Activated CD8-positive, alpha-beta memory T cell treated with anti-CD3 and anti-CD28 coated beads, Interleukin-2, amount 10 ng/mL, durations not matched to agents 7 days and 5 days (primary cell): ENCODE measurements at places on chromosomes 11 and 22.
A peak's percentile ranks its signal among the peaks of the same experiment; 100 is the strongest.

GRCh38 chr22:22716136-22716665 lies 71.8 kb downstream of the GGTLC2 start:
- no peaks in the 10 kb centered on the region for H3K27me3 ChIP-seq
- H3K27ac ChIP-seq: no peak overlapping the region
- no peak overlapping the region for H3K4me3 ChIP-seq
- no peaks in the 10 kb centered on the region for H3K36me3 ChIP-seq
- peaks cover 26% of the 10 kb centered on the region for H3K4me1 ChIP-seq

DNA sequence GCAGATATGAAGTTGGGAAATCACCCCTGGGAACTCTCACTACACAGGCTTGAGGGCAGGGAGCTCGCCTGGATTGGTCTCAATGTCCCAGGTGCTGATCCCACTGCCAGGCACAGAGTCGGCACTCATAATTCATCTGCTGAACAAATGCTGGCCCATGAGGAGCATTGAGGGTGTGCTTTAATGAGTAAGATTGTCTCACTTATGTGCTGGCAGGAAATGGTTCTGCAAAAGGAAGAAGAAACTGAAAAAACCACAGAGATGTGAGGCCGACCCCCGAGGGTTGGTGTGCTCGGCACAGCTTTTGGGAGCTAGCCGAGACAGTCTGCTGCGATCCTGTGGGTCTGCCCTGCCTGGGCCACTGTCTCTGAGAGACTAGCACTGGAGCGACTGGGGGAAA lies 9.4 kb downstream of the PLAAT2 start:
- H3K36me3 ChIP-seq: peaks cover 3% of the 10 kb centered on the region
- no peaks in the 10 kb centered on the region for H3K27me3 ChIP-seq
- H3K4me3 ChIP-seq: peak overlapping the region; percentile 50
- H3K4me1 ChIP-seq: peaks cover 51% of the 10 kb centered on the region
- peak; percentile 83 for DNase-seq

- no peak for DNase-seq
- H3K27me3 ChIP-seq: peaks cover 15% of the 10 kb centered on the region
- peaks cover 32% of the 10 kb centered on the region for H3K4me1 ChIP-seq
- no peak overlapping the region for H3K27ac ChIP-seq
- peaks cover 20% of the 10 kb centered on the region for H3K36me3 ChIP-seq
Measured at GRCh38 chr11:65353376-65353775, 1.2 kb upstream of the TIGD3 start.

DNA sequence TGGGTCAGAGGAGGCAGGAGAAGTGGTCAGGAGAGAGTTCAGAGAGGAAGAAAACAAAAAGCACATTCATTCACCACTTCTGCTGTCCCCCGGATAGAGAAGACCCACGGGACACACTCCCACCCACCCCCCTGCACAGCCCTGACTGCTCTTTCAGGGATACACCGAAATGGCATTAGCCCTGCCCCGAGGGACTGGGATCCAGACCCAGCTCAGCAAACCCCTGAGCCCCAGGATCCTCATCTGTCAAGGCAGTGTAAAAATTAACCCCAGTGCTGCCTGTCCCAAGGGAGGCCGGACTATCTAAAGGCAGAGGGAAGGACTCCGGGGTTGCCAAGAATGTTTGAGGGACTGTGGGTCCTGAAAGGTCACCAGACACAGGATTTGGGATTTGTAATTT lies 31.2 kb downstream of the TPBGL start:
- no peak for DNase-seq
- H3K4me1 ChIP-seq: peaks cover 22% of the 10 kb centered on the region
- H3K4me3 ChIP-seq: no peak overlapping the region
- H3K27me3 ChIP-seq: no peaks in the 10 kb centered on the region
- peaks cover 12% of the 10 kb centered on the region for H3K36me3 ChIP-seq
- H3K27ac ChIP-seq: no peak overlapping the region

- no peak overlapping the region for H3K27ac ChIP-seq
- no peak overlapping the region for H3K4me3 ChIP-seq
- H3K27me3 ChIP-seq: no peaks in the 10 kb centered on the region
- peaks cover 1% of the 10 kb centered on the region for H3K4me1 ChIP-seq
Measured at GRCh38 chr11:45158210-45158731, 11.8 kb downstream of the PRDM11 start.

DNA sequence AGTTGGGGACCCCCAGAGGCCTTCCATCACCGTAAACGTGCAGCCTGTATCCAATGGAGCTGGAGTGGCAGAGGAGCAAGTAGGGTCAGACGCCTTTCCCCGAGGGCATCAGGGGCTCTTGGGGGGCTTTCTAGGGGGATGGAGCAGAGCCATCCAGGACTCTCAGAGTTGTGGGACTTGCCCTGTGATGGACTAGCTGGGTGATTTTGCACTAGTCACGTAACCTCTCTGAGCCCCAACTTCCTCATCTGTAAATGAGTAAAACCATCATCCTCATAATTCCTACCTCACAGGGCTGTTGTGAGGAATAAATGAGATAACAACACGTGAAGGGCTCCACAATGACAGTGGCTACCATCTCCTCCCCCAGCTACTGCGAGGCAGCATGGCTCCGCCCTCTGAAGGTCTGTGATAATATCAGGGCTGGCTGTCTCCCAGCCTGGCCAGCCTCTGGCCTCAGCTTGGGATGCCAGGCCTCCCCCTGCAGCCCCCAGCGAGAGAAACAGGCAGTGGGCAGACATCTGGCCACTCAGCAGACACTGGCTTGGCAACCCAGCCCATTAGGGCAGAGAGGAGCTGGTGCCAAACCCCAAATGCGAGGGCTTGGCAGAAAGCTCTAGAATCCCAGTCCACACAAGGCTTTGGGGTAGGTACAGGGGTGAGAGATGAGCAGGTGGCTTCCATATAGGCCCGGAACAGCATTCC lies 6.7 kb downstream of the USP2 start:
- H3K27me3 ChIP-seq: no peaks in the 10 kb centered on the region
- H3K4me3 ChIP-seq: no peak overlapping the region
- no peak overlapping the region for H3K27ac ChIP-seq
- peaks cover 26% of the 10 kb centered on the region for H3K4me1 ChIP-seq
- DNase-seq: no peak

DNA sequence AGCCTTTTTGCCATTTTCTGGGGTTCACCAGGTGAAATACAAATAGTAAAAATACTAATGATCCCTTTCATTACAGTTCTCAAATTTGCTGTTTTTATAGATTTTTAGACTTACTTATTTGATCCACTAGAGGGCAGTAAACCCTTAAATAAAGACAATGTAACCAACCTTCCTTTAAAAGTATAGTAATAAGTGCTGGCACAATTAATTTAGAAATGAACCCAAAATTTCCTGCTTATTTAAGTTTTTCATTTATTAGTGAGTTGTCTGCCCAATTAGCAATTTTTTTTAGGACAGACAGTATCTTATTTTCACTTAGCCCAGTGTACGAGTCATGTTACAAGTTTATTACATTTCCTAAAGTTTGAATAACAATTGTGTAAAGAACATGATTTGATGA lies 4.7 kb downstream of the DDIAS start:
- H3K4me1 ChIP-seq: peaks cover 50% of the 10 kb centered on the region

DNA sequence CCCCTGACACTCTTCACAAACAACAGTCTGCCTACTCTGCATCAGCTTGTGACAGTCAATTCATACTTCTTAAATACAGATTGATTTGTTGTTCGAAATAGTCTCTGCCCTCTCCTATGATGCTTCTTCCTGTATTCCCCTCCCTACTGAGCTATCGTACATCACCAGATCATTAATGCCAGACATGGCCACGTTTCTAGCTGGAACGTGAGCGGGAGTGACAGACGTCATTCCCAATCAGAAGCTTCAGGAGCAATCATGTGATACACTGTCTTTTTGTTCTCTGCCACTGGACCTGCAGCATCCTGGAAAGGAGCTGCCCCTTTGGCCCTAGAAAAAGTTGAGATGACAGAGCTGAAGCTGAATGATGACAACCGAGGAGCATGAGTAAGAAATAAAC lies 48.5 kb downstream of the CSNK2A3 start:
- H3K27me3 ChIP-seq: peaks cover 2% of the 10 kb centered on the region
- no peak for DNase-seq
- no peaks in the 10 kb centered on the region for H3K36me3 ChIP-seq
- no peak overlapping the region for H3K27ac ChIP-seq

- no peak overlapping the region for H3K4me3 ChIP-seq
- H3K36me3 ChIP-seq: no peaks in the 10 kb centered on the region
- no peak for DNase-seq
- H3K4me1 ChIP-seq: no peaks in the 10 kb centered on the region
- H3K27ac ChIP-seq: no peak overlapping the region
Measured at GRCh38 chr11:12927221-12927620, 81.9 kb upstream of the RASSF10 start.

- peaks cover 6% of the 10 kb centered on the region for H3K36me3 ChIP-seq
- no peak for DNase-seq
- H3K4me1 ChIP-seq: peaks cover 63% of the 10 kb centered on the region
- H3K27ac ChIP-seq: no peak overlapping the region
Measured at GRCh38 chr11:128346804-128347203, 240.6 kb downstream of the ETS1 start.

- DNase-seq: no peak
- no peak overlapping the region for H3K27ac ChIP-seq
- H3K4me1 ChIP-seq: peaks cover 2% of the 10 kb centered on the region
- no peaks in the 10 kb centered on the region for H3K27me3 ChIP-seq
Measured at GRCh38 chr22:39364714-39365491, 15.1 kb downstream of the SYNGR1 start.

DNA sequence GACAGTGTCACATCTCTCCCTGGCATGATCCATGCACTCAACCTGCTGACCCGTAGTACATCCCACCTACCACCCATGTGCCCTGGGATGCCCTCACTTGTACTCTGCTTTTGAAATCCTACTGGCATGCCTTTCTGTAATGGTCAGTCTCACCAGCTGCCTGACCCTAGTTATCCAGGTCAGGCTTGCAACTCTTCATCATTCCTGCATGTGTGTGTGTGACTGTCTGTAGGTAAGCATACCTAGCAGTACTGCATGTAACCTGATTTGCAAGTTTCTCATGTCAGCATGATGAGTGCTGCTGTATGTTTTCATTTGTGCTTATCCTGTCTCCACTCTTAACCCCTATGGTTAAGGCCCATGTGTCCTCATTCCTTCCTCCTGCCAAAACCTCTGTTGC lies 202.0 kb upstream of the MTNR1B start:
- H3K4me3 ChIP-seq: no peak overlapping the region
- peaks cover 2% of the 10 kb centered on the region for H3K27me3 ChIP-seq
- no peaks in the 10 kb centered on the region for H3K36me3 ChIP-seq
- H3K4me1 ChIP-seq: no peaks in the 10 kb centered on the region
- DNase-seq: no peak

GRCh38 chr22:43554694-43555365 lies 143.0 kb downstream of the MPPED1 start:
- no peaks in the 10 kb centered on the region for H3K36me3 ChIP-seq
- no peak overlapping the region for H3K27ac ChIP-seq
- H3K4me3 ChIP-seq: no peak overlapping the region
- no peaks in the 10 kb centered on the region for H3K4me1 ChIP-seq

- H3K27ac ChIP-seq: no peak overlapping the region
- H3K4me1 ChIP-seq: peaks cover 7% of the 10 kb centered on the region
- no peak overlapping the region for H3K4me3 ChIP-seq
- no peaks in the 10 kb centered on the region for H3K36me3 ChIP-seq
- DNase-seq: no peak
Measured at GRCh38 chr11:74736031-74736430, 4.8 kb upstream of the CHRDL2 start.
